ENCODE measurements at places on chromosomes 3 and 15.

DNA sequence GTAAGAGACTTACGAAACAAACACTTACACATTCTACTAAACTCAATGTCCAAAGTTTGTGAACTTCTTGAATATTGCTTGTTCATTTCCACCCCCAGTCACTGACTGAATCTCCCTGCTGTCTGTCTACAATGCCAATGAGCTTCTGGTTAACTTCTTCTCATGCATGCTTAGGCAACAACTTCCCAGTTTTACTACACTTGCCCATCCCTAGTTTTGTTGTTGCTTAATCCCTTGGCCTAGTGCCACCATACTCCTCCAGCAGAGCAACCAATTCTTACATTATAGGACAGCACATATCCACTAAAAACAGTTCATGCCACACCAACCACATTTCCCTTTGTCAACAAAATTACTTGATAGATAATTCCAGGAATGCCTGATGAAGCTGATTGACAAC is 40.9 kb upstream of the CCR2 start:
- no peak for DNase-seq

GRCh38 chr3:107514453-107514852 is 8.3 kb upstream of the BBX start:
- DNase-seq = no peak

DNA sequence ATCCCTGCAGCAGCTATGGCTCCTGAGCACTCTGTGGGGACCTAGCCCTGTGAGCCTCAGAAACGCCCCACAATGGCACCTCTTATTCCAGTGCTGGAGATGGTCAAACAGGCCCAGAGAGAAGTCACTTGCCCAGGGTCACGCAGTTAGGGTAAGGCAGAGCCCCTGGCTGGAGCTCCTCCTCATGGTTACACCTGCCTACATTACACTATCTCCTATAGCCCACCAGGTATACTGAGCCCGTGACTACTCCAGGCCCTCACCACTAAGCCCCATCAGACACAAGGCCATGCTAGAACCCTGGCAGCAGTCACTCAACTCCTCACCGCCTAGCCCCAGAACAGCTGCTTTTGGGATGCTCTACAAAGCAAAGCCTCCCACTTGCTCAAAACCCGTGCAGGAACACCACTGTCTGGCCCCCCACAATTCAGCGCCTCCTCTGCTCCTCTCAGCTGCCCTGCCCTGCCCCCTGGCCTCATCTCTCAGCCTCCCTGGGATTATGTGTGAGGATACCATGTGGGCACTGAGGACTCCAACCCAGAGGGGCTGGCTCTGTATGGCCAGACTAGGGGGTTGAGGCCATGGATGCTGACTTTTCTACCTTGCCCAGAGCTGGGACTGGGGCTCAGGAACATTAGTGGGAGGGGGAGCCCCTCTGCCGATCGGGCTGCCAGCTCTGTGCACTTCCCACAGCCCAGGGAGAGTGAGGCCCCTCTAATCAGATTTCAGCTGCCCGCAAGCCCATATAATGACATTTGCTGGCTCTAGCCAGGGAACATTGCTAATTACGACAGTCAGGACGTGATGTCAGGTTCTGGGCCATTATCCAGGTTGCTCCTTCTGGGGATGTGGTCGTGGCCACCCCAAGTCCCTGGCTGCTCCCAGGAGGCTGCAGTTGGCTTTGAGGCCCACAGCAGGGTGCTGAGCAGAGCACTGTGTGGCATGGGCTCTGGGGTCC is 4.0 kb downstream of the NT5DC2 start:
- DNase-seq = peak; percentile 74

DNA sequence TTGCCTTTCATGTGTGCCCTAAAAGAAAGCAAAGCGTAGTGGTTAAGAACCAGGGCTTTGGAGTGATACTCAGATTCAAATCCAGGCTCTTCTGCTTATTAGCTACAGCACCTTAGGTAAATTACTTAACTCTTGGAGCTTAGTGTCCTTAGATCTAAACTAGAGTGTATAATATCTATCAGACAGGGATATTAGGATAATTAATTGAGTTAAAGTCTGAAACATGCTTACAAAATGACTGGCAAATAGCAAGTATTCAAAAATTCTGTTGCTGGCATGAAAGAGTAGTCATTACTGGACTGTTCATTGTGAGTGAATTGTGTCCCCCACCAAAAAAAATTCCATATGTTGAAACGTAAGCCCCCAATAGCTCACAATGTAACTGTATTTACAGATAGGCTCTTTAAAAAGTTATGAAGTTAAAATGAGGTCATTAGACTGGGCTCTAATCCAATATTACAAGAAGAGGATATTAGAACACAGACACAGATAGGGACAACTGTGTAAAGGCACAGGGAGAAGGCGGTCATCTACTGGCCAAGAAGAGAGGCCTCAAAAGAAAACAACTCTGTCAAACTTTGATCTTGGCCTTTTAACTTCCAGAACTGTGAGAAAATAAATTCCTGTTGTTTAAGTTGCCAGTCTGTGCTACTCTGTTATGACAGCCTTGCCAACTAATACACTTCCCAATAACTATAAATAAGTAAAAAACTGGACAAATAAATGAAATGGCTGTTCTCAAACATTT is 60.4 kb upstream of the LRRC3B start:
- no peak for DNase-seq

DNA sequence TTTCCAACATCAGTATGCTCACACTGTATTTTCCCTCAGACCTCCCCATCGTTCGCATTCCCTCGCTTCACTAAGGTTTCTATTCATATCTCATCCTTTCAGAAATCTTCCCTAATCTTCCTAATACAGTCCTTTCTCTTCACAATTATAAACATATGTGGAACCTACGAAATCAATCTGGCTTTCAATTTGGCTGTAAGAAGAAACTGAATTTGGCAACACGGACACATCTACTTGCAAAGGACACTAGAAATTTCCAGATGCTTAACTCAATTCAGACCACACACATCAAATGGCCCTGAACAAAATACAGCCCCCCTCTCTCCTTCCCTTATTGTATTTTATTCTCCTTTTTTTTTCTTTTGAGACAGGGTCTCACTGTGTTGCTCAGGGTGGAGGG is 39.1 kb upstream of the TM4SF19 start:
- no peak for DNase-seq

DNA sequence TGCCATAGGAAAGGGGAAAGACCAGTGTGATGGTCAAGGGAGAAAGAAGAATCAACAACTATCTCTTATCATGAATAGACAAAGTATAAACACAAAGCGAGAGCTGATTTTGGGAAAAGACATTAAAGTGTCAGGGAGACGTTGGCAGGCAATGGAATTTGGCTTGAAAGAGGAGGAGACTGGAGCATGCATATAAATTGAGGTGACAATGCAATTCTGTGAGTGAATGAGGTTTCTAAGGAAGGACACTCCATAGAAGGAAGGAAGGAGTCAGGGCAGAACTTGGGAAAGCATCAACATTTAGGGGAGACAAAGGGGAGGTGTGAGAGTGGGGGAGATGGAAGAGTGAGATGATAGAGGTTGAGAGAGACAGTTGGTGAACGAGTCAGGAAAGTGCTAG is 543.0 kb upstream of the TBL1XR1 start:
- no peak for DNase-seq
